Activated CD8-positive, alpha-beta memory T cell treated with anti-CD3 and anti-CD28 coated beads for 48 hours (primary cell): ENCODE measurements at places on chromosomes 4 and X.

- DNase-seq, result no peak
These were observed 113.4 kb downstream of the TBL1X start for GRCh38 chrX:9578083-9578779.

DNA sequence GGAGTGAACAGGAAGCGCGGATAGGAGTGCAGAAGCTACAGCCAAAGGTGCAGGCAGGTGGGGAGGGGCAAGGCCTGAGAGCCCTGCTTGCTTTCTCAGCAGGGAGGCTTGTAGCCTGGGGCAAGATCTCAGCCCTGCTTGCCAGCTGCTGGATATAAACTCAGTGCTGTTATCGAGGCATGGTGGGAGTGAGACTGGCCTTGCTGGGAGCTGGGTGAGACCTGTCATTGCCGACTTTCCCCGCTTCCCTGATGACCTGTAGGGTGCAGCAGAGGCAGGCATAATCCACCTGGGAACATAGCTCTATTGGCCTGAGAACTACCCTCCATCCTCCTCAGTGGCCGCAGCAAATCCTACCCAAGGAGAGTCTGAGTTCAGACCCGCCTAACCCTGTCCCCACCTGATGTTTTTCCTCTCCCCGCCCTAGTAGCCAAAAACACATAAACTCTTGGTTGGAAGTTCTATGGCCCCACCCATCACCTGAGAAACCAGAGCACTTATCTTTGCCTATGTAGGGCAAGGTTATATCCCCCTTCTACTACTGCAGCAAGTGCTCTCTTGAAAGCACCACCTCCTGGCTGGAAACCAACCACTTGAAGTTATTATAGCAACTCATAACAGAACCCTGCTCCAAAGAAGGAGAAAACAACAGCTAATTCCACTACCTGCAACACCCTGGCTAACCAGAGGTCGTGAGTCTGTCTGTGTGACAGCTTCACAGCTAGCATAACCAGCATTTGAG lies 80.7 kb downstream of the FHIP1A start:
- DNase-seq, result no peak

DNA sequence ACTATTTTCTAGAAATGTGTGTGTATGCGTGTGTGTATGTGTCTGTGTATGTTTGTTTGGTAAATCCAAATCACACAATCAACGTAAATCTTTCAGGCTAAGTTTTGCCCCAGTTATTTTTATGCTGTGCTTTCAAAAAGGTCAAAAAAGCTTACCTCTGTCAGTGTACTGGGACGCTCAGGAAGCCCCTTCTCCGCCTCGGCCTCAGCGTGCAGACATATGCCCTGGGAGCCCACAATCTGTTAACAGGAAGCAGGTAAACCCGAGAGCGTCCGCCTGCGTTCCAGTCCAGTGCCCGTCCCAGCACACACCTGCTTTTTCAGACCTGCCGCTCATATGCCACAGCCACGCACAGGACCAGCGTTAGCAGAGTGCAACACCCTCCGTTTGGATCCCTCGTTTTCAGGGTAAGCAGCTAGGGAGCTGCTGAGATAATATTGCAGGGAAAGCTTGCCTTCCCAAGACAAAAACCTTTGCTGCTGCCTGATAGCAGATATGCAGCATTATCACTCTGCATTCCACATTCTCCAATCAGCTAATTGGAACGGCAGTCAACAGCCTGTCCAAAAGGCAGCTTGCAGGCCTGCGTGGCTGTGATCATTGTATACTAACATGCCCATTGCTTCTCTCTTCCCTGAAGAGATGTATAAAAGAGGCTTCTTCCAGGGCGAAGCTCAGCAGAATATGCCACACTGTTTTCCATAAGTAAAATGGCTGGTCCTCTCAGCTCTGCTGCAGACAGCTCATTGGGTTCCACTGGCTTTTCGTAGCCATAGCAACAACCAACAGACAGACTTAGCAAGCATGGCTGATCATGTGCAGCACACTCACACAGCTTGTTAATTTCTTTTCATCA lies at the start of gene SORBS2:
TSS of gene SORBS2 (minus strand) at position 686 of the 856 bp plus-strand sequence. CDS start 121,623 bp downstream, outside the sequence.
- no peak for DNase-seq

GRCh38 chr4:67879486-67879885 lies 4.3 kb downstream of the TMPRSS11D start:
- DNase-seq, result no peak

DNA sequence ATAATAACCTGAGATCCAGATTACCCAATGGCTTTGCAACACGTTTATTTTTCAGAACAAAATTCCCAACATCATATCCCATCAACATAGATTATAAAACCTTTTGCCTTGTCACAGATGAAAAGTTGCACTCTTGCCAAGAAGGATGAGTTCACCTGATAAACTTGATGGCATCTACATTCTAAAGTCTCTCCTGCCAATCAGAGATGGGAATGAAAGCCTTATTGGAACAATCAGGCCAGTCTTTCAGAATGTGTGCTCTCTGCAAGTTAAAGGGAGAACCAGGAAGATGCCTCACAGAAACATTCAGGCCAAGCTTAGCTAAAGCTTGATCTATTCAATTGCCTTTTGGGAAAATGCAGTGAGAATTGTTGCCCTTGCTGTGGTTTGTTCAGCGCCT lies 1.3 kb downstream of the LPAR4 start:
- no peak for DNase-seq

GRCh38 chr4:85149676-85150075 lies 183.2 kb upstream of the WDFY3 start:
- DNase-seq, result no peak

DNA sequence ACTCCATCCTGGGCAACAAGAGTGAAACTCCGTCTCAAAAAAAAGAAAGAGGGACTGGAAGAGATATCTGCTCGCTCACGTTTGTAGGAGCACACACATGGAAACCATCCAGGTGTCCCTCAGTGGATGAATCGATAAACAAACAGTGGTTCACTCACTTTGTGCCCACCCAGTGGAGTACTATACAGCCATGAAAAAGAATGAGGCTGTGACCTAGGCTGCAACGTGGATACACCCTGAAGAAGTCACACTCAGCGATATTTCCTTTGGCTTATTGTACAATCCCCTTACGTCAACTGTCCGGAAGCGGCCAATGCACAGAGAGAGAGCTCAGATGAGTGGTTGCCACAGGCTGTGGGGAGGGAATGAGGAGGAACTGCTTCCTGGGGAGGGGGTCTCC lies 82.3 kb upstream of the PPP2R3B start:
- DNase-seq, result no peak

- no peak for DNase-seq
These were observed 141.8 kb downstream of the DCHS2 start for GRCh38 chr4:154349829-154350228.
